Right cardiac atrium (tissue), 5 donors: ENCODE measurements at places on chromosomes 7 and 10. TPM values are rescaled to one million over a fixed set of nuclear protein-coding genes. Genes with fewer than 3 reads are reported as not detected.

- no peak for DNase-seq
Measured at GRCh38 chr7:21651697-21652096, 108.9 kb downstream of the DNAH11 start.

SLC26A5 gene
- total RNA-seq, result not detected

DNA sequence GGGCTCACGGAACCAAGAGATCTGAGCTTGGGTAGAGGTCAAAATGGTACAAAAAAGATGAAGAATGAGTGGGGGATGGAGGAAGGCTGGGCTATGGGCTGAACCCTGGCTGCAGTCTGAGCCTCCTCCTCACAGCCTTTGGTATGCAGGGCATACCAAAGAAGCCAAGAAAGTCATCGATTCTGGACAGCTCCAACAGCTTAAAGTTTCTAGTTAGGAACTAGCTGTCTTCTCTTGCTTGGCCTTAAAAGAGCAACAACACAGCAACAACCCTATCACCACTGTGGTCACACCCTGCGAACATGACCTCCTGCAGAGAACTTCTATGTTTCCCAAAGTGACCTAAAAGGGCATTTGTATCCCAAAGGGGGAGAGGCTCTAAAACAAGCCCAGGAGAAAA is 126.1 kb upstream of the EFCAB10 start:
- no peak for DNase-seq

DNA sequence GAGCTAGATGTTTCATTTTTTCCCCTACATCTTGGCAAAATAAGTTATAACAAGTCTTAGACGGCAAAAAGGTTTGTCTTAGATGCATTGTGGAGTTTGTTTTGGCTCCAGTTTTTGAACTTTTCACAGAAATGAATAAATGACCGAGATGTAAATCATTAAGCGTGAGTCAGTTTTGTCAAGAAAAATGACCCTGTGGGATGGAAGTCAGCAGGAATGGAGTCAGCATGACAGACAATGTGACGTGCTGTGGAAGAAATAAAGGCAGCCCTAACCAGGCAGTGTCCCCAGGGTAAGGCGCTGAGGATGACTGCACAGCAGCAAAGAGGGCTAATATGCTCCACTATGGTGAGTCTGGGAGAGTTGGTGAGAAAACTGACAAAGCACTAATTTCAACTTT is 163.2 kb downstream of the NOC3L start:
- DNase-seq, result no peak

DNA sequence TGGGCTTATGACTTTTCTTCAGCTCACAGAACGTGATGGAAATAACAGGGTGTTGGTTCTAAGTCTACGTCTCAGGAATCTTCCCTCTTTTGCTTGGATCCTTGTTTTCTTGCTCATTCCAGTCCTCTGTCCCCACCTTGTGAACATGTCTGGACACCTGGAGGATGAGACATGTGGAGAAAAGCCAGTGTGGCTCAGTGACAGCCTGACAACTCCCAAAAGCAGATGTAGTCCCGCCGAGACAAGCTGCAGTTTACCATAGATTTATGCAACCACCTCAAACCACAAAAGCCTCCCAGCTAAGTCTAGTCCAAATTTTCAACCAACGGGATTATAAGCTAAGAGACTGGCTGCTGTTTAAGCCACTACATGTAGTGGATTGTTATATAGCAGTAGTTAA is 476.1 kb downstream of the SH2D4B start:
- DNase-seq, result no peak

DNA sequence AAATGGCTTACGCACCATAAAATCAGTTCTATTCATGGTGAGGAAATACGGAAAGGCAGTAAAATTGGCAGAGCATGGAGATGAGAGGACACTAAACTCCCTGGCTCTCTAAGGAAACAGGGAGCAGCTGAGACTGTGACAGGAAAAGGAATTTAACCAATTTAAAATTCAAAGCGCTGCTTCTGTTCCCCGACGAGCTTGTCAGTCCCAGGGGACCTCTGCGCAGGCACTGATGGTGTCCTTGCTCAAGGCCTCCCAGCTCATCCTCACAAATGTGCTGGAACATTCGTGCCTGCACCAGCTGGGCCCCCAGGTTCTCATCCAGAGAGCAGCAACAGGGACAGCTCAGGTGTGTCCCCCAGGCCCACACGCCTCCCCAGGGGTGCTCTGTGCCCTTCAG is 101.4 kb downstream of the MAD1L1 start:
- DNase-seq, result no peak

DNA sequence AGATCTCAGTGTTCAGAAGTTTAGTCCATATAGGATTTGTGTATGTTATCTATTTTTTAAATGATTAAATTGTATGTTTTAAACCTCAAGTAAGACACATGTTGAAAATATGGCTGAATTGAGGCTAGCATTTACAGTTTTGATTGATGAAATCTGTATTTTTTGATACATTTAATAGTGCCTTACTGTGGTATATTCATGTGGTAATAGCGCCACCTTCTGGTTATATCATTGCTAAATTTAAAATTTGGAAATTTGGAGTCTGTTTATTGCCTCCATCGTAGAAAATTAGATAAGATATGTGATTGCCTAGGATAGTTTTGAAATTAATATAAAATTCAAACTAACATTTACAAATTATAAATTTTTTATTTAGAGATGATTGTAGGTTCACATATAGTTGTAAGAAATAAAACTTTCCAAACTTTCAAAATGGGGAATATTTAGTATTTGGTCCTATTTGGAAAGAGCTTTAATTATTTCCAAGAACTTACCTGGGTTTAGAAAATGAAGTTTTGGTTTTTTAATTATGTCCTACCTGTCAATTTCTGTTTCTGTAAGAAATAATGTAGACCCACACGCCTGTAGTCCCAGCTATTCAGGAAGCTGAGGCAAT is 19.1 kb upstream of the ARMS2 start:
- no peak for DNase-seq

- no peak for DNase-seq
Measured at GRCh38 chr7:123792547-123792946, 43.7 kb upstream of the WASL start.

- no peak for DNase-seq
Measured at GRCh38 chr10:59087486-59087885, 89.0 kb upstream of the PHYHIPL start.

LAMB1 gene
- 44.6 TPM for total RNA-seq

ITPRID1 gene
- not detected for total RNA-seq

AGBL3 gene
- 1.2 TPM for total RNA-seq

DNA sequence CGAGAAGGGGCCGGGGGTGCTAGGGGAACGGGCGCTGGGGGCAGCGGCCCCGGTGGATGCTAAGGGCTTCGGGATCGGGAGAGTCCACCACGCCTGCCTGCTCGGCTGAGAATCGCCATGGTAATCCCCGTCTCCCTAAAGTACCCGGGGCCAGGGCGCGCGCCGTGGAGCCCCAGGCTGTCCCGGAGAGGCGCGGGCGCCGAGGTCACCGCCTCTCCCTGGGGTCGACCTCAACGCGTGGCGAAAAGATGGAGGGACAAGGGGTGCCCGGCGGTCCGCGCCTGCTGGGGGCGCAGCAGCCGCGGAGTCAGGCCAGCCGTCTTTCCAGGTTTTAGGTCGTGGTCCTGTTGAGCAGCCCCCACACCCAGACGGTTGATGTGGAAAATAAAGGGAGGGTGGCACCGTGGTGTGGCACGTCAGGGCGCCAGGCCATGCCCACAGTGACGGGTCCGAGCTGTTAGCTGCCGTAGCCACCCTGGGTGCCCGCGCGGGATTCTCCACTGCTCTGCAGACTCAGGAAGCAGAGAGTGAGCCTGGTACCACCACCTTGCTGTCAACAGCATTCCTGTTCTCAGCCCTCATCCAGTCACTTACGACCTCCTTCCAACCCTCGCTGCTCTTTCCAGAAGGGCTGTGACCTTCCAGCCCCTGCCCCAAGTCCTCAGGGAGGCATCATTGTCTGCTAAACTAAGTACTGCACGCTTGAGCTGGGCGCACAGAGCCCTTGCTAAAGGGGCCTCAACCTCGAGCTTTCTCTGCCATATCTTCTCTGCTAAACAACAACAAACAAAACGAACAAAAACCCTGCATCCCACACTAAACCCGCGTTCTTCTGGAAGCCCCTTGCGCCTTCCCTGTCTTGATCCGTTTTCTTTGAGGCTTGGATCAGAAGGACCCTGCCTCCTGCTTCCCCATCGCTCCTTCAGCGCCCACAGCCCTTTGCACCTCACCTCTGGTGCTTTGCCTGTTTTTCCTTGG is 666 bp downstream of the SMKR1 start:
- no peak for DNase-seq
